ENCODE measurements at places on chromosomes 1 and 21. TPM values are rescaled to one million over a fixed set of nuclear protein-coding genes. Genes with fewer than 3 reads are reported as not detected.
A peak's percentile ranks its signal among the peaks of the same experiment; 100 is the strongest.

- DNase-seq: no peak
Measured at GRCh38 chr1:111442457-111442856, 6.6 kb downstream of the WDR77 start.

GRCh38 chr1:158062174-158062573, 68.7 kb downstream of the KIRREL1 start:
- no peak for DNase-seq

- peak; percentile 60 for DNase-seq
Measured at GRCh38 chr1:37795340-37796125, 1.9 kb downstream of the MANEAL start.

DNA sequence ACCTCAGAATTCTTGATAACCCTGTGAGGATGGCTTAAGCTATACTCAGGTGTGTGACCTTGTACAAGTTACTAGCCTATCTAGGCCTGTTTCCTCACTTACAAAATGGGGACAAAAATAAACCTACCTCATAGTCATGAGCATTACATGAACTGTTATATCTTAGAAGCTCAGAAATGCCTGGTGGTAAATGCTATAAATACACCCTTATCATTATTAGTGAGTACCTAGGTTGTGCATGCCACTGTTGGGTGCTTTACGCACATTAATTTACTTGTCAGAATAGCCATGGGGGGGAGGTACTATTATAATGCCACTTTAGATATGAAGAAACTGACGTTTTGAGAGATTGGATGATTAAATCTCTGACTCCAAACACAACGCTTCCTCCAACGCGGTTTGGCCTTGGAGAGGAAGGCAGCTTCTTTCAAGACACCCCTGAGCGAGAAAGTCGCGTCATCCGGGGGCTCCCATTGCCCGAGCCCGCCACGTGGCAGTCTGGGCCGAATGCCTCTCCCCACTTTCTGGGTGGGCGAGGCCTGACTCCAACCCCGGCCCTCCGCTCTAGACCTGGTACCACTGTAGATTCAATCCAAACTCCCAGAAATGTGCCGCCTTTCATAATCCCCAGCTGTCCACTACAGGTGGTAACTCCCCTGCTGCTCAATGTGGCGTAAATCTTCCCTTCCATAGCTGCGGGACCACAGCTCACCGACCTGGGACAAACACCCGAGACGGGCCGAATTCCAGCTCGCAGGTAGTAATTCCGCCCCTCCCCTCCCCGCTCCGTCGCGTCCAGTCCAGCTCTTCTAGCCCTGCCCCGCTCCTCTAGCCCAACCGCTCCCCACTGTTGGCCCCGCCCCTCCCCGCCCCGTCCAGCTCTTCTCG, 771 bp upstream of the RAD54L start:
- peak; percentile 52 for DNase-seq

DNA sequence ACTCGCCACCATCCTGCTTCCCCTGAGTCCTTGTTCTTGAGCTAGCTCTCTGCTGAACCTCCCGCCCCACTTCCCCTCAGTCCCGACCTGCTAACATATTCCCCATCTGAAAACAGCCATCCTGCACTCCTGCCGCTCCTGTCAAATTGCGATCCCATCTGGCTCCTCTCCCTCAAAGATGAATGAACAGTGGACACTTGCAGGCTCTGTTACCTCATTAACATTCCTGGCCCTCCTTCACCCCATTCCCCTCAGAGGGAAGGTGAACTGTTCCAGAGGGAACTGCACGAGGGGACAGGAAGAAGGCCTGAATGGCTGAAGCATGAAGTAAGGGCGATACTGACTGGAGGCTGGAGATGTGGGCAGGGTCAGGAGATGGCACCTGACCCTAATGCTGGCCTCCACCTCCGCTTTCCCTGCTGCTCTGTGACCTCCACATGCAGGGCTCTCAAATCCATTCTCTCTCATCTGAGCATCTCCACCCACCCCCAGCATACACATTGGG, 7.4 kb upstream of the CELSR2 start:
- no peak for DNase-seq

- DNase-seq: no peak
Measured at GRCh38 chr1:18144062-18144461, 36.5 kb downstream of the IGSF21 start.

GRCh38 chr1:83606416-83606955, 392.4 kb downstream of the TTLL7 start:
- no peak for DNase-seq

- DNase-seq: no peak
Measured at GRCh38 chr1:242455052-242455361, 69.5 kb downstream of the PLD5 start.

DNA sequence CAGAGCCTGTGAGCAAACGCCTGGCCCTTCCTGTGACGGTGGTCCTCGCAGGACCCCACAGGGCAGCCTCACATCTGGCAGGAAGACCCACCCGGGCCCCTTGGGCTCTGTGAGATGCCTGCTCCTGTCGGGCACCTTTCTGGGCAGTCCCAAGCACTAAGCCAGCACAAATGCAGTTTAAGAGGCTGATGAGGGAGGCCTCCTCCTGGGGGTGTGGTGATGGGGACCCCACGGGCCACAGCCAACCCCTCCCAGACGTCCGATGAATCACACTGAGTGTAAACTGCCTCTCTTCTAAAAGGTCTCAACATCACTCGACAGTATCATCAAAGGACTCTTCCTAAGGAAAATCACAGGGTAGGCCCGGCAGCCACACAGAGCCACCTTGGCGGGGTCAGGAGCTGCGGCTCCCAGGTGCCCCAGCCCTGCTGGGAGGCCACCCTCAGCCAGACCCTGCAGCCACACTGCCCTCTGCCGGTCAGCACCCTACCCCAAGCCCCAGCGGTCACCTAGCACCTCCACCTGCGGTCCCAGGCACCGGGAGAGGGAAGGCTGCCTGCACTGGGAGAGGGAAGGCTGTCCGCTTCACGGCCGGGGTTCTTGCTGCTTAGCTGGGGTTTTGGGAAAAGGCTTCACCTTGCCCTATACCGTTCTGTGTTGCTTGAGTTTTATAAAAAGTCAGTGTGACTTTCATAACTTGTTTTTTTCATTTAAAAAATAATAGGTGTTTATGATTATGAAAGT, 3.9 kb upstream of the PRKCZ start:
- DNase-seq: peak; percentile 68

The MARK1 gene
- 2.3 TPM for total RNA-seq

The GPR153 gene
- 2.8 TPM for total RNA-seq

DNA sequence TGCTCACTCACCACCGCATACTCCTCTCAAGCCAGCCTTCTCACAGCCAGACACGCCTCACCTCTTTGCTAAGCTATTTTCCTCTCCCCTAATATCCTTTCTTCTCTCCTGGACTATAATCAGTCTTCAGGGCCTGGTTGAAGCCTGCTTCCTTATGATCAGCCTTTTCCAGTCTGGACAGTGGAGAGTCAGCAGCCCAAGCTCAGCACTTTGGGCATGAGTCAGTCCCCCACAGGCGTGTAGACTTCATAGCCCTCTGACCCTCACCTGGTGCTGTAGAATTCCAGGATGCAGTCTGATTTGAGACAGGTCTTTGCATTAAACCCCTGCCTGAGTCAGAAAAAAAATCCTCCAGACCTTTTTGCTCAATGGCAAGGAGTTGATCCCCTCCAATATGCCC, 2.5 kb downstream of the HPCAL4 start:
- no peak for DNase-seq

DNA sequence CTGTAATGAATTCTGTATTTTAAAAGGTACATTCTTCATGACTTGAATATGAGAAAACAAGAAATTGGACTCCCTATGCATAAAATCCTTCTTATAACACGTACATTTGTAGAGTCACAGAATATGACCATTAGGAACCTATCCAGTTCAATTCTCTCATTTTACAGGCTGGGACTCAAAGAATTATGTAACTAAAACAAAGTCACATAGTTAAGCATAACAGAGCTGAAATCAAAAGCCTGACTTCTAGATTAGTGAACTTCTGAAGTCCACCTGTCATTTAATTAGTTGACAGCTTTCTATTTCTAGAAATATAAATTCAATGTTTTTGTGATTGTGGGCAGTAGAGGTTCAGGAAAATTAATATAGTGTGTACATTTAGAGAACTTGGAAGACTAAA, 20.3 kb upstream of the TTLL7 start:
- no peak for DNase-seq

DNA sequence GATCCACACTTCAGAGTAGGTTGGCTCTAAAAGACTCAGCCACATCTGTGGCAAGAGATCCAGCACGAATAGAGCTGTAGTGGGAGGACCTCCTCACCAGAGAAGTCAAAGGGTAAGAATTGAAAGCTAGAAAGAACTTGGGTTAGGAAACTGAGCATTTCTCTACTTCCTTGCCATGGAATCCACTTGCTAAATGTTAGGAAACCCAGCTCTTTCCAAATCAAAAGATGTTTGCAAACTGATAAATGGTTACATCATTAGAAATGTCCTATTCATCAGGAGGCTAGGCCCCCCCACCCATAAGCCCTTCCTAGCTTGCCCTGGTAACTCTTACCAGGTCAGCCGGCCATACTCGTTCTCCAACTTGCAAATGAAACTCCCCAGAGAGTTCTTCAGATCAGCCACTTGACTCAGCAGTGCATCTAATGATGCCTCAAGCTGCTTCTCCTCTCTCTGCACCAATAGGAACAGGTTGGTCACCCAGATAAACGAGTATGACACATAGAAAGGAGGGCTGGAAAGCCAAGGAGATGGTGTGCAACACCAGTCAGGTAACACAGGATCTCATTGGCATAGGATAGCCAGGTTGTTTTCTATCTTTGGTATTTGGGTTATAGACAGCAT, 1.5 kb downstream of the MED8 start:
- DNase-seq: no peak

DNA sequence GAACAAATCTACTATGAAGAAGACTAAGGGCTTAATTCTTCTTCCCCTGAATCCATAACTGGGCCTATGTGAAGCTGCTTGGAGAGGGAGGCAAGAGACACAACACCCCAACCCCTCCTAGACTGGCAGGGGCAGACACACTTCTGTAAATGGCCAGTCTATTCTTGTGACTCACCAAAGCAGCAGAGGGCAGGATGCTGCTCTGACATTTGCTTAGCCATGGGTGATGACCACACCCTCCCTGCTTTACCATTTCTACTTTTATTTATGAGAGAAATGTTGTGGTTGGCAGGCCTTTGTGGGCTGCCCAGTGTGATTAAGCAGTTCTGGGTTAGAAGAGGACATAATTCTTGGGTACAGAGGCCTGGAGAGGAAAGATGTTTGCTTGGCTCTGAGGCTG, 189.8 kb upstream of the DPYD start:
- DNase-seq: no peak

- DNase-seq: peak; percentile 46
Measured at GRCh38 chr1:6502000-6502891, 10.8 kb upstream of the PLEKHG5 start.

- DNase-seq: no peak
Measured at GRCh38 chr1:11860587-11860986, 1.8 kb upstream of the NPPB start.

DNA sequence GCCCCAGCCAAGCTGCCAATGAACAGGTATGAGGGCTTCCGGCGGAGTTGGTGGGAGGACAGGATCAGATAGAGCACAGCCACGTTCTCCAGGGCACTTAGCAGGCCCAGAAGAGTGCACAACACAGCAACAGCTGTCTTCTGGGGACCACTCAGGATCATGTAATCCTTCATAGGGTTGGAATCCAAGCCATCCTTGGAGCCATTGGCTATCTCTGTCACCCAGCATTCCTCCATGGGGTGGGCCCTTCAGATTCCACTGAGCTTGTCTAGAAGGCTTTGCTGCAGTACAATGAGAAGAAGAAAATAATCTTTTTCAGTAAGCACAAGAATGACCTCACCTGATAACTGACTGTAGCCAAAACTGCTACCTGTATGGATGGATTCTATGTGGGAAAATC, 7.3 kb upstream of the FUCA1 start:
- DNase-seq: no peak

GRCh38 chr21:29481641-29482040, 182.9 kb downstream of the BACH1 start:
- no peak for DNase-seq

- DNase-seq: peak; percentile 95
Measured at GRCh38 chr1:207828485-207829158, 76.8 kb downstream of the CD46 start.

DNA sequence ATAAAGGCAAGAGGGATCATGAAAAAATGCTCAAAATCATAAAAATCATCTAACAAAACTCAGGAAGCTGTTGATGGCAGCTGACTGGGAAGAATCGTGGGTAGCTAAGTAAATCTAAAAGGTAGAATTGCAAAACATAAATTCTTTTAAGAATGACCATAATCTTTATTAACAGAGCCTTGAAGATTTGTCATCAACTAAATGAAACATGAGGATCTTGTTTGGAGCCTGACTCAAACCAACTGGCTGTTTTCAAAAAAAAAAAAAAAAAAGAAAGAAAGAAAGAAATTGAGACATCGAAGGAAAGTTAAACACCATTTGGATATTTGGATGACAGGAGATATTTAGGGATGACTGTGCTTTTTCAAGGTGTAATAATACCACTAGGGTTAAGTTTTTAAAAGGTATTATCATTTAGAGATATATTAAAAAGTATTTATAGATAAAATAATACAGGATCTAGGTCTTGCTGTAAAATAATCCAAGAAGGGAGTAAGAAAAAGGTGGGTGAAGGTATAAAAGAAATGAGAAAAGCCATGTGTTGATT, 48.6 kb downstream of the CD34 start:
- DNase-seq: no peak

- no peak for DNase-seq
Measured at GRCh38 chr21:32246571-32247140, 32.2 kb downstream of the MIS18A start.

The CCDC27 gene
- total RNA-seq: not detected

DNA sequence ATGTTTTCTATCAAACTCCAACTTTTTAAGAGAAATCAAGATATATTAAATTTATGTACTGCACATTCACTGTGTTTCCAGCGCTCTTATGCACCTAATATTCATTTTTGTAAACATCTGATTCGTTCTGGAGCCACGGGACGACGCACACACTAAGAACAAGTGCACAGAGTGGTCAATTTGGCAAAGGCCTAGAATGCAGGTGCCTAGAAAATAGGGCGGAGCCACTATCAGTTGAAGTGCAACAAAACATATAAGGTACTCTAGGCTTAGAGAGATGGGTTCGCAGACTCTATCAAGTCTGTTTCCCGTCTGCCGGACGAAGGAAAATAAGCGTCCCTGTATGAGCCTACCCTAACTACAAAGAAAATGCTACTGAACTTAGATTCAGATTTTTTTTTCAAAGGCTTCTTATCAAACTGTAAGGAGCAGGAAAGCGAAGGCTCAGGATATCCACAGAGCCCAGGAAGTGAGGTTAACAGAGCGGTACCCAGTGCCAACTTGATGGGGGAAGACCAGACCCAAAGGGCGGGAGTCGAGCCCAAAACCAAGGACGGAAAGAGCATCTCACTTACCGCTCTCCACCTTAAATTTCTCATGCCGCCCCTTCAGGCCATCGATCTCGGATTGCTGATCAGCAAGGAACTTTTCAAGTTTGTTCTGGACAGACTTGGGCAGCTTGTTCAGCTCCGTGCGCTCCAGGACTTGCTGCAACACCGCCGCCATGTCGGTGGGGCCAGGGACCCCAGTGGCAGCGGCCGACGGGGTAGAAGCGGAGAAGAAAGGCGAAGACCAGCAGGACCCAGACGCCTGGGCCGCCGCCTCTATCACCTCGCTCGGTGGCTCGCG, 526 bp downstream of the TPR start:
- DNase-seq: peak; percentile 60

The BSND gene
- not detected for total RNA-seq

Data from dermis blood vessel endothelial cell (primary cell).